ENCODE measurements at places on chromosomes 16 and 17. TPM values are rescaled to one million over a fixed set of nuclear protein-coding genes. Genes with fewer than 3 reads are reported as not detected.

PRSS33 gene
- total RNA-seq: not detected

MFAP4 gene
- total RNA-seq: not detected

CDH16 gene
- total RNA-seq: 1.0 TPM

CES4A gene
- 1.4 TPM for total RNA-seq

CLEC18A gene
- 0.85 TPM for total RNA-seq

GUCY2D gene
- 0.28 TPM for total RNA-seq

Data from nasal cavity respiratory epithelium epithelial cell of viscerocranial mucosa (primary cell).